ENCODE measurements at places on chromosomes 16 and 17.

- no peak for DNase-seq
Observed at GRCh38 chr17:1999557-2000251, 25.4 kb downstream of the RTN4RL1 start.

DNA sequence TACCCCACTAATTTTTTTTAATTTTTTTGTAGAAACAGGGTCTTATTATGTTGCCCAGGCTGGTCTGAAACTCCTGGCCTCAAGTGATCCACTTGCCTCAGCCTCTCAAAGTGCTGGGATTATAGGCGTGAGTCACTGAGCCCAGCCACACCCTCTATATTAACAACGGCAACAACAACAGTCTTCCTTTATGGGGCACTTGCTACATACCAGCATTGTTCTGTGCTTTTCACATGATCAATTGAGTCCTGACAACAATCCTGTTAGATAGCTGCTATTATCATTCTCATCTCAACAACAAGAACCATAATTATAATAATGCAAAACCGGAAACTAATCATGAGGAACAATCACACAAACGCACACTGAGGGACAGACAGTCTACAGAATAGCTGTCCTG lies 12.6 kb upstream of the ARL5C start:
- peak; percentile 17 for DNase-seq

DNA sequence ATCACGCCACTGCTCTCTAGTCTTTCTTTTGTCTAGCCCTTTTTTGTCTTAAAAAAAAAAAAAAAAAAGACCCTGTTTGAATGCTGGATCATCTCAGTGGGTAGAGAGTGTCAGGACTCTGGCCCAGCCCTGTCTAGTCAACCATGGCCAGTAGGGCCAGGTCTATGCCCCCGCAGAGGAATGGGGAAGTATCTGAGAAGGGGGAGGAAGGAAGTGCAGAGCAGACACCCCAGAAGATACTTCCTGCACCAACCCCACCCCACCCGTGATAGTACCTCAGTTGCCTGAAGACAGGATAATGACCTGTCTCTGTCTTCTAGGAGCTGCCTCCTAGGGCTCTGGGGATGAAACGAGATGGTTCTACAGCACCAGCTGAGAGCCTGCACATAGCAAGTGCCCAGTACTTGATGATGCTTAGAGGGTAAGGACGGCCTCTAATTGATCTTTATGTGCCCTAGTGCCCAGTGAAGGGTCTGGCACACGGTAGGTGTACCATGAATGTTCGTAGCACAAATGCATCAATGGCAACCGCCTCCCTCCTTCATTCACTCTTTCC lies 55.4 kb downstream of the ABAT start:
- DNase-seq: no peak

- no peak for DNase-seq
Observed at GRCh38 chr17:13885953-13886889, 183.1 kb upstream of the COX10 start.

GRCh38 chr16:85584267-85584666 lies 28.9 kb upstream of the GSE1 start:
- no peak for DNase-seq

GRCh38 chr16:68496689-68497088 lies 42.4 kb upstream of the ZFP90 start:
- DNase-seq: no peak

All from SW 1271 (cell line).